ENCODE measurements at places on chromosomes 7 and 10.
A peak's percentile ranks its signal among the peaks of the same experiment; 100 is the strongest.

- no peak for DNase-seq
Measured at GRCh38 chr10:129038522-129038921, 428.5 kb upstream of the MGMT start.

GRCh38 chr10:44334621-44335184 is 50.2 kb downstream of the CXCL12 start:
- DNase-seq: no peak

DNA sequence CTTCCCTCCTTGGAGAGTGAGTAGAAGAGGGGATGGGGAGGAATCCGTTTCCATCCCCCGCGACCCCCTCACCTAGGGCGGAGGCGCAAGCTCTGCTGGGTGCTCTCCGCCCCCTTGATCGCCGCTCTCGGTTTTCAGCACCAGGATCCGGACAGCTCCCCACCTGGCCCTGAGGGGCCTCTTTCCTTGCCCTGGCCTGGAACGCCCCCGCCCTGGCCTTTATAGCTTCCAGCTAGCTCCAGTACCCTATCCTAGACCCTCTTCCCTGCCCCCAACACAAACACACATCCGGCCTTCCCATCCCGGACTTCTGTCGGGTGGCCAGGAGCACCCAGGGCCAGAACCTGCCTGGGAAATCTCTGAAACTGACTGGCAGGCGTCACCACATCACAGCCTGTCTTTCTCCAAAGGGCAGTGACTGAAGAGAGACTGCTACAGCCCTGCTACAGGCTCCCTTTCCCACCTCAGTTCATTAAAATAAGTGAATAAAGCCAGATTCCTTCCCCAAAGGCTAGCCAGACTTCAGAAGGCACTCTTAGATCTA is 72.3 kb upstream of the LEP start:
- no peak for DNase-seq

DNA sequence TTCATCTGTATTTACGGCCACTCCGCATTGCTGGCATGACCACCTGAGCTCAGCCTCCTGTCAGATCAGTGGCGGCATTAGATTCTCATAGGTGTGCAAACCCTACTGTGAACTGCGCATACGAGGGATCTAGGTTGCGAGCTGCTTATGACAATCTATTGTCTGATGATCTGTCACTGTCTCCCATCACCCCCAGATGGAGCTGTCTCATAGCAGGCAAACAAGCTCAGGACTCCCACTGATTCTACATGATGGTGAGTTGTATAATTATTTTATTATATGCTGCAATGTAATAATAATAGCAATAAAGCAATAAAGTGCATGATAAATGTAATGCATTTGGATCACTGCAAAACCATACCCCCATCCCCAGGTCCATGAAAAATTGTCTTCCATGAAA is 1172.9 kb upstream of the AUTS2 start:
- peak; percentile 0 for DNase-seq

DNA sequence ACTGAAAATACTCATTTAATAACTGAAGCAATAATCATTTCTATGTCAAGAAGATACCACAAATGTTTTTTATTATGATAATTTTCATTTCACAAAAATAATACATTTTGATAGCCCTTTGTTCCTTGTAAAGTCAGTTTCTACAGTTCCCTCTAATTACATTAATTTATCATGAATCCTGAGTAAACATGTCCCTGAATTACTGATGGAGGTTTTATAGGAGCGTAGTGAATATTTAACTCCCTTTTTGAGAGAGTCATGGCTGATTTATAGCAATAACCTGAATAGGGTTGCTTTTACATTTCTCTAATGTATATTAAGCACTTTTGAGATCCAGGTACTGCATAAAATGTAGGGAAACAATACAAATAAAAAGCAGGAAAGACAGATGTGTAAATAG is 216.0 kb upstream of the DKK1 start:
- DNase-seq: no peak

DNA sequence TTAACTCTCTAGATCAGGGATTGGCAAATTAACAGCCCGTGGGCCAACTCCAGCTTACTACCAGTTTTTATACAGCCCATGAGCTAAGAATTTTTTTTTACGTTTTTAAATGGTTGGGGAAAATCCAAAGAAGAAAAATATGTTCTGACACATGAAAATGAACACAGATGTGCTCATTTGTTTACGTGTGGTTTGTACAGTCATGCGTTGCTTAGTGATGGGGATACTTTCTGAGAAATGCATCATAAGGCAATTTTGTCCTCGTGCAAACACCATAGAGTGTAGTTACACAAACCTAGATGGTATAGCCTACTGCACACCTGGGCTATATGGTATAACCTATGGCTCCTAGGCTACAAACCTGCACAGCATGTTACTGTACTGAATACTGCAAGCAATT is 8.3 kb upstream of the SMKR1 start:
- no peak for DNase-seq

DNA sequence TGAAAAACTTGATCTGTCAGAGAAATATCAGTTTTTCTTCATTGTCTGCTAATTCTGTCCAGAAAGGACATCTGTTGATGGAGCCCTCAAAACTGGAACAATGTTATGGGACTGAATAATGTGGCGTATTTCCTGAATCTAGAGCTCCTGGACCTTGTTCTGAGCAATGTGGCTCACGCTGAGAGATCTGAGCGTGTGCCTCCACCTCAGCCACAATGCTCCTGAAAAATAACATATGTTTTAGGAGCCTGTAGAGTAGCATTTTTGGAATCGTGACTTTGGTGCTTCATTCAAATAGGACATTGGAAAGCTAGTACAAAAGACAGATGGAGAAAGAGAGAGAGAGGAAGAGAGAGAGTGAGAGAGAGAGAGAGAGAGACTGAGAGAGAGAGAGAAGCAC is 110.3 kb downstream of the BMPER start:
- DNase-seq: no peak

GRCh38 chr10:28355376-28355775 is 52.5 kb upstream of the MPP7 start:
- no peak for DNase-seq

DNA sequence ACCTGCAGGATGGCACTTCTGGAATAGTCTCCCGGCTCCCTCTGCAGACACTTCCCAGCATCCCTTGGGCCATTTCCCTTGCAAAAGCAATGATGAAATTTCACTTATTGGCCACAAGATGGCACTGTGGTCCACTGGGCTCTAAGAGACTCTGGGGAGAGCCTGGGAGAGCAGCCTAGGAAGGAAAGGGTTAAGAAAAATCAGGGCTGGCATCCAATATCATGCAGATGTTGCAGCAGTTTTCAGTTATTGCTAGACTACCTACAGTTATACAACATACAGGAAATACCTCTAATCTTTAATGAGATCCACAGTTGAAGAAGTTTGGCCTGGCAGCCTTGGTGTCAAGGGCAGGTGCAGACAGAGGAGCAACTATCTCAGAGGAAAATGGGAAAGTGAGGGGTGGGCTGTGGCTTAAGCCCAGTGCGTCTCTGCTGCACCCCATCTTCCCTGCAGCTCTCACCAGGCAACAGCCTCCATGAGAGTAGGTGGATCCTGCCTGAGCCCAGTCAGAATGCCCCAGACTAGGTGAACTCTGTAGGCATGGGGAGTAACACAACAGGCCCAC is 100.2 kb upstream of the PRSS58 start:
- no peak for DNase-seq

GRCh38 chr10:26479766-26480492 is 41.8 kb downstream of the APBB1IP start:
- DNase-seq: no peak

DNA sequence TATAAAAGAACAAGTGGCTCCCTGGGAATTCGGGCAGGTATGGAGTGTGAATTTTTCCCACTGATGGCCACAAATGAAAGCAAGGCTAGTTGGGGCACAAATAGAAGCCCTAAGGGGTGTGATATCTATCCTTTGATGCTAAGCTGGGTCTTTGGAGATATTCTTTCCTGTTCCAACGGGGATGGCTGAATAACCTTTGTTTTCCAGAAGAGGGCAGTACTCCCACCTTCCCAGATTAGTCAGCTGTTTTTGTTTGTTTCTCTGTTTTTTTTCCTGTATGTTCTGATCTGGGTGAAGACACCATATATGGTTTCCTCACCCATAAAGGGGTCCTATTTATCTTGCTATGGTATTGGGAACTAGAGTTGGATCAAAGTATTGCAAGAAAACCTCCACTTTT is 947.7 kb upstream of the SORCS1 start:
- no peak for DNase-seq

- no peak for DNase-seq
Measured at GRCh38 chr7:21671859-21672258, 129.0 kb downstream of the DNAH11 start.

- DNase-seq: no peak
Measured at GRCh38 chr7:69843653-69844052, 245.4 kb downstream of the AUTS2 start.

- no peak for DNase-seq
Measured at GRCh38 chr7:52831321-52831720, 204.1 kb upstream of the POM121L12 start.

DNA sequence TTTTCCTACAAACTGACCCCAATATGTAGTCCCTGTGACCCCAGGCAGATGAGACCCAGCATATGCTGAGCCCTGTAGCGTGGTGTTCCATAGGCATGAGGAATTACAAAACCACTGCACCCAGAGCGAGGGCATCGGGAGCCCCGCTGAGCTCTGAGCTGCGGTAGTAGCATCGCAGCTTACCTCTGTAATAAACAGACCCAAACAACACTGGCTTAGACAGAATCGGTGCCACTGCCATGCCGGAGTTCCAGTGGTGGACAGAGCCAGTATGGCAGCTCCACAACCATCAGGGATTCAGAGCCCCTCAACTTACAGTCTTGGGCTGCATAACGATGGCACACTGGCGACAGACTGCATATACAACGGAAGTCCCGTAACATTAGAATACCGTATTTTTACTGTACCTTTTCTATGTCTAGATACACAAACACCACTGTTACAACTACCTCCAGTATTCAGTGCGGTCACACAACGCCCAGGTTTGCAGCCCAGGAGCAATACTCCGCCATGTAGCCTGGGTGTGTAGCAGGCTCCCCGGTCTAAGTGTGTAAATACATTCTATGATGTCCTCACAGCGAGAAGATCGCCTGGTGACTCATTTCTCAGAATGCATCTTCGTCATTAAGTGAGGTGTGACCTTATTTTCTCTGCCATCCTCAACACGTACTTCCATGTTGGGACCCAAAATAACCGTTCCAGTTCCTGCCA is 68.8 kb downstream of the PROSER2 start:
- DNase-seq: no peak

- DNase-seq: no peak
Measured at GRCh38 chr7:111091593-111092358, 849 bp downstream of the LRRN3 start.

GRCh38 chr7:24896031-24896501 is 83.9 kb downstream of the OSBPL3 start:
- DNase-seq: no peak

- no peak for DNase-seq
Measured at GRCh38 chr10:8311526-8312070, 257.1 kb downstream of the GATA3 start.

DNA sequence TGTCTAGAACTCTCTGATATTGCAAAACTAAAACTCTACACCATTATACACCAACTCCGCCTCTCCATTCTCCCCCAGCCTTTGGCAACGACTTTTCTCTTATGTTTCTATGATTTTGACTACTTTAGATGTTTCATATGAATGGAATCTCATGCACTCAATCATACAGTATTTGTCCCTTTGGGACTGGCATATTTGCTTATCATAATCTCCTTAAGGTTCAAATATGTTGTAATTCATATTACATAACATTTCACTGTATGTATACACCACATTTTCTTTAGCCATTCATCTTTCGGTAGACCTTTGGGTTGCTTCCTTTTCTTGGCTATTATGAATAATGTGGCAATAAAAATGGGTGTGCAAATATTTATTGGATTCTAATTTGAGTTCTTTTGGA is 164.4 kb downstream of the ARL4A start:
- no peak for DNase-seq

GRCh38 chr10:12186323-12186722 is 9.4 kb downstream of the NUDT5 start:
- DNase-seq: no peak

GRCh38 chr7:138699661-138700060 is 1.5 kb downstream of the SVOPL start:
- no peak for DNase-seq

DNA sequence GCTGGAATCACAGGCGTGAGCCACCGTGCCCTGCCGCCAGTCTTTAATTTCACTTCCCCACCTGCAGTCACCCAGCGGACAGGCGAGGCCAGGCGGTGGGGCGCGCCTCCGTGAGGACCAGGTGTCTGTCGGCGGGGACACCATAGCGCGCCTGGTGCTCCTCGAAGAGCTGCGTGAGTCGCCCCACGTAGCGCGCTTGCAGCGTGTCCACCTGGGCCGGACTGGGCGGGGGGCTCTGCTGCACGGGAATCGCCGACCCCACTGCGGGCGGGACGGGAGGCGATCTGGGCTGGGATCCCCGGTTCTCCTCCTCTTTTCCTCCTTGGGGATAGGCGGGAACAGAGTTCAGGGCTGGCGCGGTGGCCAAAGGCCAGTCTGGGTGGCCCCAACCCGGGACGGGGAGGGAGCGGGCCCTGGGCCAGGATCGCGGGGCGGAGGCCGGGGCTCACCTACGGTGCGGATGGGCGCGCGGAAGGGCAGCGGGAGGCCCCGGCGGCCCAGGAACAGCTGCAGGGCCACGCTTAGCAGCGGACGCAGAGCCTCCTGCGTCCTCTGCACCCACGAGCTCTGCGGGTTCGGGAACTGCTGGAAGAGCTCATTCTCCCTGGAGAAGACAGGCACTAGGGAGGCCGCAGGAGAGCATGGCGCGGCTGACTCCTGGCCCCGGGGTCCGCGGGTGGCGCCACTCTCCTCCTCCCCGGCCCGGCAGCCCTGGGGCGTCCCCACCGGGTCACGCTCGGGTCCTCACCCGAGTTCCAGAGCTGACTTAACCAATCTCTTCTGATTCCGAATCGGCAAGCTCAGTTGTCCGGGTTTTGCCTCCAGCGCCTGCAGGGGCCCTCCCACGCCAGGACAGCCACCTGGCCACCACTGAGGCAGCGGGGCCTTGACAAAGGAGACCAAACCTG is 1.1 kb upstream of the MOGAT3 start:
- DNase-seq: no peak

DNA sequence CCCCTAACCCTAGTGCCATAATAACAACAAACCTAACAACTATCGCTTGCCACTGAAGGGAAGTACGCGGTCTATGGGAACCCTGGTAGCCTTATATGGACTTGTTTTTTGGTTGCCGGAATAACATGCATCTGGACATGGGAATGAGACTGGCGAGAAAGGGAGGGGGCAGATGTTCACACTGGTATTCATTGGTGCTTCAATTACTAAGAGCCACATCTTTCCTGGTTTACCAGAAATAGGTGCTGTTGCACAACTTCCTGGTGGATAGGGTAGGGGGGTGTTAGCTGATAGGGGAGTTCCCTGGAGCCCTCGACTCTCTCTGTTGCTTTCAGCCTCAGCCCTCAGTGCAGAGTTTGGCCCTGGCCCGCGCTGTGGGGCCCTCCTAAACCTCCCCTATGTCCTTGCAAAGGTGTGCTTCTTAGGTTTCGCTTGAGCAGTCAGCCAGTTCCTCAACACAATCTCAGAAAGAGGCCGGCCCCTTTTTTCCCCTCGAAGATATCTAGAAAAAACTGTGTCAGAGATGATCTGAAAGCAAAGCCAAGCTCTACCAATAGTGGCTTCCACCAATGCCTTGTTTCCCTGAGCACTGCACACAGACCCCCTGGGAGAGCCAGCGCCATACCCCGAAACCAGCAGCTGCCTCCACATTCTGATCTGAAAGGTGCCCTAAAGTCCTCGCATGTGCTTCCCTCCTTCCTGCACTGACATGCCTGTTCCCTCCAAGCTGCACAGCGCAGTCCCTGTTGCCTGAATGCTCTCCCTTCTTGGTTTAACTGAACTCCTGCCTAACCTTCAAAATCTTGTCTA is 13.5 kb downstream of the TBXAS1 start:
- no peak for DNase-seq

All from C1 segment of cervical spinal cord (tissue), 14 donors.